A549 treated with CpdA at 1 μM for 4 hours (cell line): ENCODE measurements at places on chromosomes 3 and 15. TPM values are rescaled to one million over a fixed set of nuclear protein-coding genes. Genes with fewer than 3 reads are reported as not detected.

Gene CKMT1B
- 2.6 to 7.6 TPM (median 3.8 TPM) in 5 replicates for total RNA-seq

Gene WDR93
- total RNA-seq, result 0.06 to 0.28 TPM (median 0.21 TPM) in 4 of 5 replicates, not detected in the other

Gene FBXL22
- 0.16 to 0.50 TPM (median 0.27 TPM) in 5 replicates for total RNA-seq

Gene UNC13C
- total RNA-seq, result not detected in 5 replicates

Gene A4GNT
- total RNA-seq, result not detected in 5 replicates

Gene OR5K2
- total RNA-seq, result not detected in 5 replicates

Gene DPPA4
- total RNA-seq, result not detected in 5 replicates

Gene GAP43
- 0.05 to 0.08 TPM in 2 of 5 replicates, not detected in the others for total RNA-seq
